Hematopoietic multipotent progenitor cell treated with erythropoietin and hydrocortisone succinate and interleukin-3 and kit ligand, for 4 days (in vitro differentiated cells): ENCODE measurements at places on chromosomes 6 and 20.

DNA sequence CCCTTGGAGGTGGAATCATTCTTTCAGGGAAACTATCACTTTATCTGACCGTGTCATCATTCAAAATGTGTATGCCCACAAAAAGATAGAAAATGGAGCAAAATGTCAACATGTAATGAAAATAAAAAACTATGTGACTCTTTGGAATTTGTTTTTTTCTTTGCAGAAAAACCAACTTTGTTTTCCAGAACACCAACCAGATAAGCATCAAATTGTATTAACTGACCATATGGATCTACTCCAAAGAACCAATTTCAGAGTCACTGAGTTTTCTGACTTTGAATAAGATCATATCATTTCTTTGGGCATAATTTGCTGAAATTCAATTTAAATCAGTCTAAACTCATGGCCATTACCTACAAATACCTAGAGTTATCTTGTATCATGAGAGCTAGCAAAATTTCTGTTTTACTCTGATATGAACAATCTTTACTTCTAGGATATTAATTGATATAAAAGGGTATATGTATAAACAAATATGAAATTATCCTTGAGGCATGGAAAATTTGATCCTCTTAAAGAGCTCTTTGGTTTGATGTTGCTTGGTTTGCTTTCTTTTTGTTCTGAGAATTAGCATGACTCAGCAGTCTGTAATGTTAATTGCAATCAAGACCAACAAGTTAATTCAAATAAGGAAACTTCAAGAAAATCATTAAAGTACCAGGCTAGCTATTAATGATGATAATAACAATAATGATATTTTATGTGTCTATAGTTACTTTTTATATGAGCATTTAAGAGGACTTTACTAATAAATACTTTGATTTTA is 444.4 kb upstream of the MARCKS start:
- DNase-seq = peak; percentile 49

DNA sequence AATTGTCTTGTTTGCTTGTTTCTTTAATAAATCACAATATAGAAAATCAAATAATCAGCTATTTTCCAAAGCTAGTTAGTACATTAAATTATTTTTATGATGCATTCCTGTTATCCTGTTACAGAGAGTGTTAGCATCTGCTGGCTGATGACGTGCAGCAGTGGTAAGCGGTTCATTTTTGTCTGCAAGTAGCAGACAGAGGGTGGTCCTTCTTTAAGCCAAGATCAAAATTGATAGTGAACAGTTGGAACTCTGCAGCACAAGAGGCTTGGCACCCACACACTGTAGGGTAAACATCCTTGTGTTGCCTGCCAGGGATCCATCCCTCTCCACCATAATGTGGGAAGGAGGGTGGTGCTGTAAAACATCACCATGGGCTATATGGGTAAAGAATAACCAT is 158.3 kb downstream of the FRK start:
- DNase-seq = no peak

DNA sequence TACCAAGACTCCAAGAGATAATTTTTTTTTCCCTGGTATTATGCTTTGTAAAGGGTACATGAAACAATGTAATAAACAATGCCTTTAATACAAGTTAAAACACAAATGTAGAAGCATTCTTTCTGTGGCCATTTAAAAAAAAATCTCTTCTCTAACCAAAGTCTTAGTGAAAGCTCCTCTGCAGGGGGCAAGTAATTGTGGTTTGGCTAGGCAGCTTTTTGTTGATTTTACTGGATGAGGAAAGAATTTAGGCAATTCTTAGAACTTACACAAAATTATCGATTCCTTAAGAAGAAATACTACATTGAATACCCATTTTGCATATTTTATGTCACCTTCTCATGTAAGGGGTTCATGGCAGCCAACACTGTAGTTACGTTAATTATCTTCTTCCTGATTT is 12.4 kb downstream of the TFB1M start:
- DNase-seq = no peak

DNA sequence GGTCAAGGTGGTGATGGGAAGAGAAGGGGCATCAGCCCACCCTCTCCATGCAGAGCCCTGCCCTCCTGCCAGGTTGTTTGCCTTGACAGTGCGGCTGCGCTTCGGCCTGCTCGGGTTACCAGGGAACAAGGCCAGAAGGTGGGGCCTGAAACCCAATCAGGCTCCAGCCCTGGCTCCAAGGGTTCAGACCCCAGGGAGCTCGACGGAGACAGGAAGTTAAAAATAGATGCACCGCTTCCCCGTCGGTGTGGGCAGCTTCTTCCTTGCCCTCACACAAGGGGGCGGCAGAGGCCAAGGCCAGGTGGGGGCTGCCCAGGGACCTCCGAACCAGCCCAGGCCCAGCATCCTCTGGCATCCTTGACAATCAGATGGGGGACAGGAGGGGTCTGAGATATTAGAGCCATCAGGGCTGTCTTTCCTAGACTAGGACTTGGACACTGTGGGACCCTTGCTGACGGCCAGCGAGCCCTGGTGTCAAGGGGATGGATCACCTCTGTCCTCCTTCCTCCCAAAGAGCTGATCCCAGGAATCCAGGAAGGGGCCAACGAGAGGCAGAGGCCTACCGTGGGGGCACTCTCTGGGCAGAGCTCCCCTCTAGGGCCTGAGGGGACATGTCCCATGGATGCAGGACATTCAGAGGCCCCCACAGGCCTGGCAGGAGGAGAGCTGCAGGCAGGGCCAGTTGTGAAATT is 65.2 kb downstream of the RIPOR3 start:
- peak; percentile 70 for DNase-seq

GRCh38 chr6:1104988-1105670 is 206.8 kb upstream of the FOXQ1 start:
- DNase-seq = no peak

- peak; percentile 6 for DNase-seq
Measured at GRCh38 chr6:129432738-129433137, 277.2 kb downstream of the ARHGAP18 start.

GRCh38 chr6:124254941-124255685 is 451.4 kb downstream of the NKAIN2 start:
- no peak for DNase-seq

DNA sequence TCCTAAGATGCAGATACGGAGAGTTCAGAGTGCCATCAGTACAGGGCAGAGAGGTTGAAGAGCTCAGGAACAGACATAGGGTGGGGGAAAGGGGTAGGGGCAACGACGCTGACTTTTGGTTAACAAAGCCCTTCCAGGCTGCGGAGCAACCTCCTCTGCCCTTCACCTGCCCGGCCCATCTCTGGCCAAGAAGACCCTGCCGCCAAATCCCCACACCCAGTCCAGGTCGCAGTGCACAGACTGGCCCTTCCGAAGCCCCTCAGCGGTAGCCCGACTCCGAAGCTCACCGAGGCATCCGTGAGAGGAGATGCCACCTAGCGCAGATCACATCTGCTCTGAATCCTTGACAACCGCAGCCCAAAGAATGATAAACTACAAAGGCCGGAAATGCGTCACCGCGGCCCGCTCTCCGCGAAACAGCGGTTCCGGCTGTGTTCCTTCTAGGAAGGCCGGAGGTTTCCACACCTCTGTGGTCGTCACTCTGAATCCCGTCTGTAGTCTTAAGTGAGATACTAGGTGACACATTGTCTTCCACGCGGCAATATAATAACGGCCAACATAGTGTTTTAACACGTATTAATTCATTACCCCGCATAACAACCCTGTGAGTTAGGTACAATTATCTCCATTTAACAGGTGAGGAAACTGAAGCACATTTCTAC is at the start of gene ZSCAN23:
Gene ZSCAN23, minus strand, starts transcription at position 380 of the 662 bp plus-strand sequence. CDS start 7,225 bp downstream, outside the sequence.
- peak; percentile 91 for DNase-seq

DNA sequence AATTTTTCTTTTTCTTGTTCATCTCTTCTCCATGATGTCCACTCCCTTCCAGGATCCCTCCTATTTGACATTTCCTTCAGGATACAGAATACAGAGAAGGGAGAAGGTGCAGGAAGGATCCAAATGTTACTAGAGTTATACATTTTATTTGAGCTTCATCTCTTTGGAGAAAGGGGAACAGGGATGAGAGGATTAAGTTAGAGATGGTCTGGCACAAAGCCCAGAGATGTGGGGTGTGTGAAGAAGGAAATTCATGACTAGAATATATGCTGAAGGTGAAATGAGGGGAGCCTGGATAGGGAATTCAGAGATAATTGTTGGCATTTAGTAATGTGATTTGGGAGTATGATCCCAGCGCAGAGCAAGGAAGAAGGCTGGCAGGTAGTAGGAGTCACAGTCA is 22.5 kb upstream of the SRPK1 start:
- DNase-seq = no peak
